ENCODE measurements at places on chromosomes 5 and 9. TPM values are rescaled to one million over a fixed set of nuclear protein-coding genes. Genes with fewer than 3 reads are reported as not detected.
A peak's percentile ranks its signal among the peaks of the same experiment; 100 is the strongest.

Gene GDA
- total RNA-seq = 0.39 TPM

Gene SPINK4
- not detected for total RNA-seq

Gene EPB41L4B
- 4.1 TPM for total RNA-seq

Gene OLFM1
- 23.4 TPM for total RNA-seq

DNA sequence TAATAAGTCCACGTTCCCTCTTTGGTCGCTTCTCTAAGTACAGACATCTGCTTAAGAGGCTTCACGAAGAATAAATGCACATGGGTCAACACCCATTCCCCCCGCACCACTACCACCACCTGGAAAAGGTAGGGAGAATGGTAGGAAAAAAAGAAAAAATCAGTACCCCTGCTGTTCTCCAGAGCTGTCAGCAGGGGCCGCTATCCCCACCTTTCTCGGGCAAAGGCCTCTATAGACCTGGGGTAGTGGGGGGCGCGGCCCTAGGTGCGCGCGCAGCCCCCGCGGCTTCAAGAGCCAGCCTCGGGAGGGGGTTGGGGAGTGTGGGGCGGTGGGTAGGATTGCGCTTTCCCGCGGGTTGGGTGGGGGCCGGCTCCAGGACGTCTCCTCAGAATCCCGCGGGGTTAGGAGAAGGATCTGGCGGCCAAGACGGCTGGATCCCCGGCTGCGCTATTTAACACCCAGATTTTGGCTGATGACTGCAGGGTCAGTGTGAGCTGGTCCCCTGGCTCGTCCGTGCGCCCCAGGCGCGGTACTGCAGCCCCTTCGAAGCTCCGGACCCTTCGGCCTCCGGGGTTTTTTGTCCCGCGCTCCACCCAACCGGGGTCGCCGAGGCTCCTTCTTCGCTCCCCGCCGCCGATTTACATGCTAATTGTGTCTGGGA, 1.6 kb upstream of the SEMA6A start:
- peak; percentile 65 for DNase-seq
- H3K4me3 ChIP-seq = no peak overlapping the region
- H3K27ac ChIP-seq = no peak overlapping the region

DNA sequence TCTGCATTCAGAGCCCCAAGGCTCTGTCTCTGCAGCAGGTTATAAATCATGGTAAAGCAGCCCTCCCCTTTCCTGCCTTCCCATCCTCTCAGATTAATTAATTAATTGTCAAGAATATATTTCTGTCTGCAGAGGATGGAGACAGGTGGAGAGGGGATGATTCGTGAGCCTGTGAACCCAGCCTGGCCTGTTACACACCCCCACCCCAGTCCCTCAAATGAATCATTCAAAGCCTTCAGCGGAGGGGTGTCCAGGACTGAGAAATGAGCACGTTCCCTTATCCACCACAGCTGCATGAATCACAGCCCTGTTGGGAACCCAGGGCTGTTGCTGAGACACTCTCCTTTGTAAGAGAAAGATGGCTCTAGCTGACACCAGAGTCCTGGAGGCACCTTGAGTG, 56.0 kb downstream of the NIPAL4 start:
- no peak overlapping the region for H3K4me3 ChIP-seq
- peak; percentile 86 for DNase-seq
- H3K4me1 ChIP-seq = peaks cover 51% of the 10 kb centered on the region
- peaks cover 54% of the 10 kb centered on the region for H3K36me3 ChIP-seq

DNA sequence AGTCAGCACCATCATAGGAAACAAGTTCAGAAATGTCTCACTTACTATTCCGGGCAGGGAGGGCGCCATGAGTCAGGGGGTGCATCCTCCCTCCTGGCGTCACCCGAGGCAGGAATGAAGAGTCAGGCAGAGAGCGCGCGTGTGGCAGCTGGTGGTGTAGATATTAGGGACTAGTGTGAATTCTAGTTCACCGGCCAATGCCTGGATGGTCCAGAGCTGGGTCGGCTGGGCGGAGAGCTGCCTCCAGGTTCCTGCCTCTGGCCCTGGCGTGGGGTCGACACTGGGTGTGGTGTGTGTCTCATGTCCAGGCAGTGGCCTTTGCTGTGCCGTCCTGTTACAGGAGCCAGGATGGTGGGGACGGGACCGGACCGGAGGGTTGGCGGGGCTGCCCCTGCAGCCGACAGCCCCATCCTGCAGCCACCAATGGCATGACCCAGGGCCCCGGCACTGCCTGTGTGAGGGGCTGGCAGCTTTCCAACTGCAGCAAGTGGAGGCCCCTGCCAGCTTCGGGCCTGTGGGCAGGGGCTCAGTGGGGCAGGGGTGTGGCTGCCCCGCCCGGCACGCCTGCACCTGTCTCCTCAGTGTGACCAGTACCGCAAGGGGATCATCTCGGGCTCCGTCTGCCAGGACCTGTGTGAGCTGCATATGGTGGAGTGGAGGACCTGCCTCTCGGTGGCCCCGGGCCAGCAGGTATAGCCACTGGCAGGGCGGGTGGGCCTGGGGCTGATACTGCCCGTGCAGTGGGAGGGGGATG, 9.1 kb downstream of the DIPK1B start:
- DNase-seq = no peak
- no peak overlapping the region for H3K27ac ChIP-seq
- no peaks in the 10 kb centered on the region for H3K27me3 ChIP-seq
- peaks cover 46% of the 10 kb centered on the region for H3K36me3 ChIP-seq
- H3K4me1 ChIP-seq = peaks cover 7% of the 10 kb centered on the region

GRCh38 chr5:16467363-16468219, 2.0 kb upstream of the ZNF622 start:
- H3K27me3 ChIP-seq = no peaks in the 10 kb centered on the region
- H3K4me1 ChIP-seq = peaks cover 26% of the 10 kb centered on the region
- peak; percentile 29 for DNase-seq
- H3K4me3 ChIP-seq = no peak overlapping the region

GRCh38 chr5:41869151-41869723, 988 bp downstream of the OXCT1 start:
- peaks cover 14% of the 10 kb centered on the region for H3K4me1 ChIP-seq
- peak overlapping the region; percentile 61 for H3K4me3 ChIP-seq
- peak overlapping the region; percentile 35 for H3K27ac ChIP-seq
- H3K27me3 ChIP-seq = no peaks in the 10 kb centered on the region
- no peak for DNase-seq

GRCh38 chr9:21996438-21996837, 1.8 kb downstream of the CDKN2B-AS1 start:
- H3K36me3 ChIP-seq = peaks cover 29% of the 10 kb centered on the region
- no peaks in the 10 kb centered on the region for H3K27me3 ChIP-seq
- peak overlapping the region; percentile 94 for H3K27ac ChIP-seq
- peak; percentile 51 for DNase-seq
- peaks cover 23% of the 10 kb centered on the region for H3K4me1 ChIP-seq

- H3K4me3 ChIP-seq = no peak overlapping the region
- 0 out of 2 replicates have a peak, but pooled peaks cover 7% of the 10 kb centered on the region for H3K27me3 ChIP-seq
- no peak overlapping the region for H3K27ac ChIP-seq
- no peaks in the 10 kb centered on the region for H3K36me3 ChIP-seq
- no peak for DNase-seq
Observed at GRCh38 chr5:148523139-148523538, 131.2 kb downstream of the HTR4 start.

Measured in SJSA1 (cell line).